ENCODE measurements at places on chromosomes 11 and 22.

DNA sequence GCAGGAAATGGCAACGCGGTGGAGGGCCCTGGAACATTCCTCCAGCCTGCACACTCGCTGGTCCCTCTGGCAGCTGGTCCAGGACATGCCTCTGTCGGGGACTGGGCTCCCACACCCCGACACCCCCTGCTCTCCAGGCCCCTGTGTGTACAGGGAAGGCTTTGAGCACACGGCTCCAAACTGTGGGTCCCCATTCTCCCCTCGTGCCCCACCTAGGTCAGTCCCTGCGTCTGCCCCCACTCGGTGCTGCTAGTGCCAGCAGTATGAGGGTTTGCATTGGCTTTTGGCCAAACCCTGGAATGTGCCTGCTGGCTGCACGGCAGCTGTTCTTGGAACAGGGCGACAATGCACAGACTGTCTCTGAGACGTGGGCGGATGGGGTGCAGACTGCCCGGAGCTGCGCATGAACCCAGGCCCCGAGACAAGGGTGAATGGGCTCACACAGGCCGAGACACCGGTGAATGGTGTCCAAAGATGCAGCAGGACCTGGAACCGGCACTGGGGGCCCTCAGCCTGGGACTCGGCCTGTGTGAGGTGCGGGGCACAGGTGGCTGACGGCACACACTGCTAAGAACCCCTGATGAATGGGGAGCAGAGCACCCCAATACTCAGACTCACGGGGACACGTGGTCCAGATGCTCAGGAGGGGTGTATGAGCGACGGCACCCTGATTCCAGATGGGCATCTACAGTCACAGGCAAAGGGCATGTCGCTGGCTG lies 7.5 kb upstream of the SYT8 start:
- DNase-seq = no peak

DNA sequence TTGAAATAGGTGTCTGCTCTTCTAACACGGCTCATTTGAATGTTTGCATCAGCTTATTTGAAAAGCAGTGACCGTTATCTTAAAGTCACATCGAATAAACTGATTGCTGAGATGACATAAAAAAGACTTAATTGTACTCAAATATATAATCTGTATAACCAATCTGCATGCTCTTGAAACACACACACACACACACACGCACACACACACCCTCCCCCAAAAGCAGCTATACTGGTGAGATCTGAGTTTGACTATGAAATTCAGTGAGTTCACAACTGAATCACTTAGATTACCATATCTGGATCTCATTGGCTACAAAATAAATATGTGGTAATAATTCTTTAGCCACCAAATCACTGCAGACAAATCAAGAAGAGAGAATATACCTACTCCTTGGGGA lies 3.8 kb upstream of the IFTAP start:
- DNase-seq = no peak

- peak; percentile 55 for DNase-seq
Observed at GRCh38 chr11:123083623-123084029, 21.7 kb upstream of the HSPA8 start.

DNA sequence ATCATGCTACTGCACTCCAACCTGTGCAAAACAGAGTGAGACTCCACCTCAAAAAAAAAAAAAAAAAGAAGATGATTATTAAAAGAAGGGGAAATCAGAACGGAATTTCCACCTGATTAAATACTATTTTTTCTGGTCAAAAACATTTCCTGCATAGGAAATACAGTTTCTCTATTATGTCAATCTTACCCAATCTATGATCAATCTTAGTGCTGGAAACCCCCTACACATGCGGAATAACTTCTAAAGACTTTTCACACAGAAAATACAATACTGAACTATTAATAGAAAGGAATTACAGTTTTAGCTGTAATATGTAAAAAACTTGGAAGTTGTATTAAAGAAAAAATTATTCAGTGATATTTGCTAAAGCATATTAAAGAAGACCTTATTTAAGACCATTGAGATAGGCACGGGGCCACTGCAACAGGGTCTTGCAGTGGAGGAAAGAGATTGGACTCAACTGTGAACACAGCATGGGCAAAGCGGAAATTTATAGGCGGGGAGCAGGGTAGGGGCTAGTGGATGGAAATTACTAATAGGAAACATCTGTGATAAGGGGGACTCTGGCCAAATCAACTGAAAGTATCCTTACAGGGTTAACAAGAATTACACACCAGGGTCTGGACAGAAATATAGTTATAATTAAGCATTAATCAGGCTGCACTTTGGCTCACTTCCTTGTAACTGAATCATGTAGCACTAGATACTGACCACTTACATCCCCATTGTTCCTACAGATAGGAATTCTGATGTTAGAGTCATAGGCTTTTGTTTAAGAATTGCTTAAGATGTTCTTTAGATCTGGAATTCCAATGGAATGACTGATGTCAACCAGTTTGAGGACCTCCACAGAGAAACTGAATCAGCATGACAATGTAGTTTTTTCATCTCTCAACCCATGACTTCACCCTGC lies 411.5 kb upstream of the DDI1 start:
- DNase-seq = no peak

DNA sequence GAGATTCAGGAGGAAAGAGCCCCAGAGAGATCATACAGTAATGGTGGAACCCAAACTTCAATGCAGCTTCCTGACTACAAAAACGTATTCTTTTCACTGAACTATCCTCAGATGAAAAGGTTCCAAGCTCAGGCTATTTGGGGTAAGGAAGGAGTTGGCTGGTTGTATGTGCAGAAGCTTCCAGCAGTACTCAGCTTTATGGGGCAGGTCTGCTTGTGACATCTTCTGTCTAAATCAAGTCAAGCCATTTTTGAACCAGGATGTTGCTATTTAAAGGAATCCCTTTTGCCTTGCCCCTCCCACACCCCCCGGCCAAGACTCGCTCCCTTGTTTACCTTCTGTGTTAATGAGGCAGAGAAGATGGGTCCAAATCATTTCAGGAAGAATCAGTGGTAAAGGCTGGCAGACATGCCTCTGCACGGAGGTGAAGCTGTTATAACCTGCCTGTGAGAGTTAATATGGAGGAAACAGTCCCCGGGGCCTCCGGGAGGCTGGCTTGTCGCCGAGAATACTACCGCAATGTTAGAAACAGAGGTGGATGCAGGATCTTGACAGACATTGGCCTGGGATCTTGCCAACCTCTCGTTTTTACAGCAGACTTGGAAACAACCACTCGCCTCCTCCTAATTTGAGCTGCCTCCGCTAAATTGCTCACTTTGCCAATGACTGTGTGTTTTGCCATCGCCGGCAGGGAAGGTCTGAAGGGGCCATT lies 45.4 kb downstream of the TIMP3 start:
- DNase-seq = no peak

DNA sequence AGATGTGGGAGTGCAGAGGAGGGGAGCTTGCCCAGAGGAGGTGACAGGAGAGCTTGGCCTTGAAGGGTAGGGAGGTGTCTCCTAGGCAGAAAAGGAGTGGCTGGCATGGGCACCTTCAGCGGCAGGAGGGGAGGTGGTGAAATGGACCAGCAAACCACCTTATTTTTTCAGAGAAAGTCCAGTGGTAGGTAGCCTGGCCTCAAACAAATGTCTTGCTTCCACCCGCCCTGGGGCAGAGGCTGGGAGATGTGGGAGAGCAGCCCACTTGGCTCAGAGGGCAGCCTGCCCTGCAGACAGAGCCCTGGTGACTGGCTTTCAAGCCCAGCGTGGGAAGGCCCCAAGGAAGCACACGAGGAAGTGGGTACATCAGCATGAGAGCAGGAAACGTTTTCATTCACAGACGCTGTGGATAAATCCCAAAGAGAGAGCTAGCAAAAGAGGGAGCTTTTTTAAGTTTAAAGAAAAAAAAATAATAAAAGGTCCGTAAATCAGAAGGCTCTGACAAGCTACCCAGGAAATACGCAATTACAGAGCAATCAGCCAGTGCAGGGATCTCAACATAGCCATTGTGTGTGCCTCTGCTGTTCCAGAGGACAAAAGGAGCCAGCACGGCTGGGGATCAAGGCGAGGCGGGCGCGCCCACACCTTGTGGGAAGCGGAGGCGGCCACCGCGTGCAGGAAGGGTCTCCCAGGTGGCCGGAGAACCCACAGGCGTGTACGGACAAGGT lies 238.7 kb upstream of the PLET1 start:
- no peak for DNase-seq

- no peak for DNase-seq
Observed at GRCh38 chr11:106828576-106828975, 189.7 kb downstream of the GUCY1A2 start.

GRCh38 chr11:72969894-72970335 lies 155.7 kb downstream of the ATG16L2 start:
- DNase-seq = no peak

- DNase-seq = no peak
Observed at GRCh38 chr11:35848616-35849015, 95.2 kb upstream of the LDLRAD3 start.

- DNase-seq = no peak
Observed at GRCh38 chr11:1341928-1342524, 32.6 kb upstream of the TOLLIP start.

Measured in stimulated activated CD4-positive, alpha-beta T cell treated with anti-CD3 and anti-CD28 coated beads, Interleukin-4, amount 100 ng/mL, for 4 hours (primary cell).